ENCODE measurements at places on chromosomes 12 and 14.

GRCh38 chr12:28536088-28536487 is 345.8 kb downstream of the CCDC91 start:
- DNase-seq = no peak

- DNase-seq = peak; percentile 14
Observed at GRCh38 chr14:81435391-81436295, 35.5 kb upstream of the STON2 start.

- no peak for DNase-seq
Observed at GRCh38 chr12:123608182-123608581, 6.3 kb downstream of the DDX55 start.

DNA sequence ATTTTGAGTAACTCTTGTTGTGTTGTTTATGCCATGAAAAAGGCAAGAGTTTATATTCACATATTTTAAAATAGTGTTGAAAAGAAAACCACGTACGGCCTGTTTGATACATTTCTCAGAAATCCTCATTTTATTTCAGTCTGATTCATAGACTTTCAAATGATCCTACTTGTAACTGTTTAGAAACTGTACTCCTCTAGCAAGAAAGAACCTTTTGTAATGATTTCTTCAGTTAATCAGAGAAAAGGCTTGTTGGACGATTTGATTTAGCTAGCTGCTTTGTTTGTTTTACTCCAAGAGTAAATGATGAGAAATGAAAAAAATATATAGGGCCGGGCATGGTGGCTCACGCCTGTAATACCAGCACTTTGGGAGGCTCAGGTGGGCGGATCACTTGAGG is 17.2 kb downstream of the FBXO34 start:
- no peak for DNase-seq

DNA sequence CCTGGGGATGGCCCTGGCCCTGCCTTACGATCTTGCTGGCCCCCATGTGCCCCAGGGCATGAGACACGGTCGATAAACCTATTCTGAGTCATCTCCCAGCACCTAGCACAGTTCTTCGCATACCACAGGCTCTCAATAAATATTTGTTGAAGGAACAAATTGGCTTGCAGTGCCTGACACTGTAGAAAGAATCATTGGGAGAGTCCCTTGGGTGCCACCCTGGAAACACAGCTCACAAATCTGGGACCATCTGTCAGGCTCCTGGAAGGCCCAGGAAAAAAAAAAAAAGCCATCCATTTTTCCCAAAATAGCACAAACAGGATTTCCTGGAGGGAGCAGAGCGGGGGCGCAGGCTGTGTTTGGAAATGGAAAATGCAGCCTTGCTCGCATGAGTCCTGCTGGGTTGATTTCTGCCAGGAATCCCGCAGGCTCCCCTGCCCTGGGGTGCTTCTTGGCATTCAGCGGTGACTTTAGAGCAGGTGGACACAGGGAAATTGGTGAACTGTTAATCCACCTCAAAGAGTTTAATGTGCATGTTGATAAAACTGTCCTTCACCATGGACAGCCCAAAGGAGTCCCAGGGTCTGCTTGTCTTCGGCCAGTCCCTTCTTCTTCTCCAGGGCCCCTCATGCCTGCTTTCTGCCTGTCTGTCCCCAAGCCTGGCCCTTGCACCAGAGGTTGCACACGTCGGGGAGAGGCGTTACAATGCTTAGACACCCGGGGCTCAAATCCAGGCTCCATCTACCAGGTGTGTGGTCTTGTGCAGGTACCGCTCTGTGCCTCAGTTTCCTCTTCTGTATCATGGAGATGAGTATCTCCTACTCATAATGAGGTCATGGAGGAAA is 106.1 kb upstream of the RFLNA start:
- DNase-seq = no peak

GRCh38 chr14:94227029-94227428 is 52.9 kb downstream of the PPP4R4 start:
- DNase-seq = no peak

- DNase-seq = no peak
Observed at GRCh38 chr14:89114109-89114508, 289.7 kb downstream of the TTC8 start.

GRCh38 chr12:89183985-89184435 is 168.3 kb downstream of the DUSP6 start:
- no peak for DNase-seq

DNA sequence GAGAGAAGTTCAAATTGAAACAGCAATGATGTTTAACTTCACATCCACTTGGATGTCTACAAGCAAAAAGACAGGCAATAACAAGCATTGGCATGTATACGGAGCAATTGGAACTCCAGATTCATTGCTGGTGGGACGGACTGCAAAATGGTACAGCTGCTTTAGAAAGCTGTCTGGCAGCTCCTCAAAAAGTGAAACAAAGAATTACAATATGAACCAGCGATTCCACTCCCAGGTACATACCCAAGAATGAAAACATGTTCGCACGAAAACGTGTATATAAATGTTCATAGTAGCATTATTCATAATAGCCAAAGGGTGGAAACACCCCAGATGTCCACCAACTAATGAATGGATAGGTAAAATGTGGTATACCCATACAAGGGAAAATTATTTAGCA is 125.7 kb downstream of the HMGA2 start:
- no peak for DNase-seq

GRCh38 chr12:124402248-124403066 is 107.6 kb downstream of the RFLNA start:
- DNase-seq = no peak

DNA sequence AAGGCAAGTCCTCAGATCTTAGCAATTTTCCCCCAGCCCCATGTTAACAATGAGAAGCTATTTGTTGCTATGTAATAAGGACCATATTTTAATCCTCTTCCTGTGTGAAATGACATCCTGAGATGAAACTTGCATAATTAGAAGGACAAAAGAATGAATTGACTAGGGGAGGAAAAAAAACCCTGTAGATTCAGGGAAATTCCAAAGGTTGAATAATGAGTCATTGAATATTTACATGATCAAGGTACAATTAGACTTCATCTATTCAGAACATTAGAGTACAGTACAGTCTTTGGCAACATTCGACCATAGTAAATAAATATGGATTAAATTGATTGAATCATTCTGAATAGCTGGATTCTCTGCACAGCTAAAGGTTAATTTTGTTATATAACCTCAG is 9.4 kb downstream of the MYBPC1 start:
- DNase-seq = no peak

- DNase-seq = no peak
Observed at GRCh38 chr12:42128327-42128726, 16.3 kb downstream of the GXYLT1 start.

- no peak for DNase-seq
Observed at GRCh38 chr14:27063959-27064358, 466.1 kb upstream of the NOVA1 start.
